ENCODE measurements at places on chromosomes 6 and 20. TPM values are rescaled to one million over a fixed set of nuclear protein-coding genes. Genes with fewer than 3 reads are reported as not detected.

DNA sequence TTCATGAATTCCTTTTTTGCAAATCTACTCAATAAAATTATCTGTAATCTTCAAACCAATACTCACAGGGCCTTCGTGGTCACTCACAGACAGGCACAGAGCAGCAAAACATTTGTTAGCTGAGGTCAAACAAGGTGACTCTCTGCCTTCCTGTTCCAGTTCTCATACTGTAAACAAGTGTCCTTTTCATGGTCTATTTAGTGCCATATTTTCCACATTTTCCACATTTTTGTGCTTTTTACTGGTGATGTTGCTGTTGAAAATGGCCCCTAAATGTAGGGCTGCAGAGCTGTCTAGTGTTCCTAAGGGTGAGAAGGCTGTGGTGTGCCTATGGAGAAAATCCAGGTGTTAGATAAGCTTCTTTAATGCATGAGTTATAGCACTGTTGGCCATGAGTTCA is 133.1 kb upstream of the COL21A1 start:
- no peak for DNase-seq

DNA sequence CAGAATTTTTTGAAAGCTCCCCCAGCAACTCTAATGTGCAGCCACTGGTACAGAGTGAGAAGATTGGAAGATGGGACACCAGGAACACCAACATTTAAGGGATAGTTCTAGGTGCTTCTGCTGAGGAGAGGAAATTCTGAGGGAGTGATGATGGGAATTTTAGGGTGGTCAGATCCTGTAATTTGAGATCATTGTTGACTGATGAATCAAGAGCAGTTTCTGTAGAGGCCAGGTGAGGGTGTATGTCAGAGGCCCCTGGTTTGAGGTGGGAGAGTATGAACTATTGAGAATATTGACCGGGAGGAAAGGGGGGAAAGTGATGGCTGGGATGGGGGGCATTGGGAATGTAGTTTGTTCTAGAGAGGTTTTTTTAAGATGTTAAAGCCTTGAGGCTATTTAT is 47.2 kb downstream of the PTPRA start:
- DNase-seq, result no peak

- no peak for DNase-seq
Observed at GRCh38 chr6:45605971-45606370, 228.2 kb upstream of the SUPT3H start.

DNA sequence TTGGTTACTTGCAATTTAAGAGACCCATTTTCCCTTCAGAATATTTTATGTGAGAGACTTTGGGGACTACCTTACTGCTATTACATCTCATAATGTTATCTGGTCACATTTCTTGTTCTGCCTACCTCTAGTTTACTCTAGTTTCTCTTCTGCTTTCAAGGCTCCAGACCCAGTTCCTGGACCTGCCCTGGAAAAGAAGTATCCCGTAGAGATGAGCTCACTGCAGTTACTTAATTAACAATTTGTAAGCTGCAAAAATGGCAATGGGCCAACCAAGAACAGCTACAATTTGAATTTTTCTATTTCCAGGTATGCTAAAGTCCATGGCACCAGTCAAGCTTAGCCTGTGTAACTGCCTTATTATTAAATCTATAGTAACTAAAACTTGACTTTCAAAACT is 25.0 kb downstream of the TAB2 start:
- no peak for DNase-seq

- DNase-seq, result no peak
Observed at GRCh38 chr20:3815703-3816315, 4.5 kb upstream of the AP5S1 start.

- no peak for DNase-seq
Observed at GRCh38 chr6:165634101-165634880, 28.8 kb downstream of the PDE10A start.

Gene SRMS
- total RNA-seq, result not detected

GRCh38 chr20:23266530-23267398 is 83.8 kb upstream of the NXT1 start:
- DNase-seq, result no peak

- no peak for DNase-seq
Observed at GRCh38 chr20:37230200-37230599, 31.4 kb downstream of the GHRH start.

DNA sequence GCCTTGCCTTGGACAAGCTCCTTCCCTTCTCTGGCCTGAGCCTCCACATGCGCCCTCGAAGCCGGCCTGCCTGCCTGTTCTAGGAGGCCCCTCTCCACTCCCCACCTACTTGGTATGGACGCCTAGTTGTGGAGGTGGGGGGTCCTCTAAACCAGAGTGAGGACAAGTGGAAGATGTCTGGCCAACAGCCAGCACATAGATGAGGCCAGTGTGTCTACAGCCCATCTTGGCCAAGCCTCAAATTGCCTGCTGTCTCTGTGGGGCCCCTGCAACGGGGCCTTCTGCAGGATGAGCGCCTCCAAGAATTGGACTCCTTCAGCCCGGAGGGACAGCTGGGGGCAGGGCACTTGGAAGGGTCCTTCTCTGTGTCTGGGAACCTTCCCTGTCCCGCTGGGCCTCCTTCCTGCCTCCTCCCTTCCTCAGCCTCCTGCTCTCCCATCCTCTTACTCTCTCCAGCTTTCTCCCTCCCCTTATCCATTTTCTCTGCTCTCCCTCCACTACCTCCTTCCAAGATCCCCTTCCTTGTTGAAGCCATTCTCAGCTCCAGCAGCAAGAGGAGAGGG is 1.6 kb downstream of the MDFI start:
- no peak for DNase-seq

- DNase-seq, result no peak
Observed at GRCh38 chr6:166501246-166501645, 85.2 kb downstream of the RAMACL start.

DNA sequence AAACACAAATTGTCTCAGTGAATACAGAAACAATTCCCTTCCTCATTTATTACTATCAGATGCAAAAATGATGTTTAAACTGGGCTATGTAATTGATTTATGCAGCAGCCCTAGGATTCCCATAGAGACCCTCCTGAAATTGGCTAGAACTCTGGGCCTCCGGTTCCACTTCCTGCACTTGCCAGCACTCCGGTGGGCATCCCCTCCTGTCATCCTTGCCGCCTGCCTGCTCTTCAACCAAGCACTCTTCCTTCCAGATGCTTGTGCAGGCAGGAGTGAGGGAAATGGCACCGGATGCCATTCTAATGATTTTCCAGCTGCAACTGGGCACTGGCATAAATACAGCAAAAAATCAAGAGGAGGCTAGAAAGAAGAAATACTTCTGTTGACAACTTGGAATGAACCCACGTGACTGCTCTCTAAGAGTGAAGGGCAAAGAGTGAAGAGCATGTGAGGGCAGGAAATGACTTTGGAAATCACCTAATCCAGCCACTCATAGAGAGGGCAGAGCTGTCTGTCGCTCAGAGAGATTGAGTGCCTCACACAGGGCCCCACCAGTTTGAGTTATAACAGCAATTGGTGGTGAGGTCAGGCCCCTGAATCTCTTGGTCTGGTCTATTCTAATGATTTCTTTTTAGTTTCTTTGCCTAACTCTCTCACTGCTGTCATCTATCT is 3.7 kb upstream of the NEDD9 start:
- DNase-seq, result no peak

DNA sequence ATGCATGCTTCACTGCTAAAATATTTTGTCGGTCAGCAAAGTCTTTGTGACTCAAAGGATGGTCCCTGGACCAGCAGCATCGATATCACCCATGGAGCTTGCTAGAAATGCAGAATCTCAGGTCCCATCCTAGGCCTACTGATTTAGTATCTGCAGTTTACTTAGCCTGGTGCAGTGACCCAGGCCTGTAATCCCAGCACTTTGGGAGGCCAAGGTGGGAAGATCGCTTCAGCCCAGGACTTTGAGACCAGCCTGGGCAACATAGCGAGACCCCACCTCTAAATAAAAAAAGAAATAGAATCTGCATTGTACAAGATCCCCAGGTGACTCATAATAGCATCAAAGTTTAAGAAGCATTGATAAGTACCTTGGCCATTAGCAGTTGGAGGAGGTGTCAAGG is 248.7 kb downstream of the CD83 start:
- no peak for DNase-seq

GRCh38 chr6:35534407-35535170 is 21.9 kb upstream of the TULP1 start:
- DNase-seq, result no peak

DNA sequence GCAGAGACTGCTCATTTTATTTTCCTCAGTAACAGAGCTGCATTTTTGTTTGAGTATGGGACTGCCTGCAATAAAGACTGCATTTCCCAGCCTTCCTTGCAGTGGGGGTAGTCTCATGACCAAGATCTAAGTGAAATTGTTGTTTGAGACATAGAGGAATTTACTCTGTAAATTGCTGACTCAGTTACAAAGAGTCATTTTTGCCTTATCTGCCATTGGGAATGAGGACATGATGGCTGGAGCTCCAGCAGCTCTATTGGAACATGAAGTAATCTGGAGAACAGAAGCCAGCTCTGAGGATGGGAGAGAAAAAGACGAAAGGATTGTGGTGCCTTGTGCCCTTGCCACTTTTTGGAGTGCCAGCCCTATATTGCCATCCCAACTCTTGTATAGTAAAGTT is 2.1 kb upstream of the CST11 start:
- no peak for DNase-seq

GRCh38 chr20:4009309-4009708 is 6.0 kb downstream of the RNF24 start:
- no peak for DNase-seq
